ENCODE measurements at places on chromosomes 2 and 18. TPM values are rescaled to one million over a fixed set of nuclear protein-coding genes. Genes with fewer than 3 reads are reported as not detected.

PLA2R1 gene
- total RNA-seq, result not detected

DNA sequence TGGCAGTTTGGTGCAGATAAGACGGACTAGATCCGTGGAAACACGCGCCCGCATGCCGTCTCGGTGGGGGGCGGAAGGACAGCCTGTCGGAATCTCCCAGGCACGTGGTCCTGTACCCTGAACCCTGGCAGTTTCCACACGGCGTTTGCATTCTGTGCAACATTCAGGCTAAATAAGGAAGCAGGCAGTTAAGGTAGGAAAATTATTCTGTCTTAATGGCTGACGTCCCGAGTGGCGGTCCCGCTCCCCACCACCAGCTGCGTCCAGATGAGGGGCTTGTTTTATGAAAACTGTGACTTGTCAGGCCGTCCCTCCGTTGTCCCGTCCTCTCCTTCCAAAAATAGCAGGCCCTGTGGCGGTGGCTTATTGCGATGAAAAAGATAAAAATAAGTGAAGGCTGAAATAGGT is 120.2 kb downstream of the NFATC1 start:
- H3K27me3 ChIP-seq, result no peaks in the 10 kb centered on the region
- peaks cover 10% of the 10 kb centered on the region for H3K36me3 ChIP-seq
- H3K4me1 ChIP-seq, result peaks cover 52% of the 10 kb centered on the region
- DNase-seq, result no peak
- H3K4me3 ChIP-seq, result peak overlapping the region; percentile 97
- H3K27ac ChIP-seq, result peak overlapping the region; percentile 100

PPP3R1 gene
- 81.1 TPM for total RNA-seq

DCC gene
- total RNA-seq, result not detected

DNA sequence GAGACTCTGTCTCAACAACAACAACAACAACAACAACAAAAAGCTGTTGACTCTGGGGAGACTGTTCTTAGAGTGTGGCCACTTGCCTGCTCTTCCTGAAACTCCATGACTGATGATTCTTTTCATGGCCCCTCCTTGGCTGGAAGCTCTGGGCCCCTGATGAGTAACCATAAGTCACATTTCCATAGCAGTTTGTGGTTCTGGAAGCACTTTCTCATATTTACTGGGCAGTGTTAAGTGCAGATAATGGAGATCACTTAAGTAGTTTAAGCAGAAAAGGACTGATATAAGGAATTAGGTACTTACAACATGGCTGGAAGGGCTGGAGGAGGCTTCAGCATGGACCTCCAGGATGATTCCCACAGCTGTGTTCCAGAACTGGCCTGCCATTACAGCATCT is 147.3 kb upstream of the DLX2 start:
- DNase-seq, result no peak
- peaks cover 2% of the 10 kb centered on the region for H3K36me3 ChIP-seq
- no peak overlapping the region for H3K4me3 ChIP-seq
- H3K27me3 ChIP-seq, result peaks cover 11% of the 10 kb centered on the region
- peaks cover 63% of the 10 kb centered on the region for H3K4me1 ChIP-seq
- no peak overlapping the region for H3K27ac ChIP-seq

NTSR2 gene
- not detected for total RNA-seq

DNA sequence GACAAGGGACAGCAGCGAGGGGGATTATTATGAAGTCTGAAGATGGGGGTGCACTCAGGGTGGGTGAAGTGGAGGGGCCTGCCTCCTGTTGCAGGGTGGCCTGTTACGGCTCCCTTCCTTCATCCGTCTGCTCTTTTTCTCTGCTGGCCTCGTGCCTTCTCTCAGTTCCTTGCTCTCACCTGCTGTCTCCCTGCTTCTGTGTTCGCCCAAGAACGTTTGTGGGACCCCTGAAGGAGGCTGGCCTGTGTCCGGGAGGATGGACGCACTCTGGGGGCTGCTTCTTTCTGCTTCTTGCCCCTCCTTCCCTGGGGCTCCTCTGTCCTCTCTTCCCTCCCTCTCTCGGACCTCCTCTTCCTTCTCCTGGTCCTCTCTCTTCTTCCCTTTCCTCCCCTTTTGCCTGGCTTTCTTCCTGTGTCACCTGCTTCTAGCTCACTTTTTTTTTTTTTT is 13.8 kb downstream of the MROH2A start:
- no peaks in the 10 kb centered on the region for H3K36me3 ChIP-seq
- H3K27ac ChIP-seq, result no peak overlapping the region
- no peak overlapping the region for H3K4me3 ChIP-seq
- H3K4me1 ChIP-seq, result no peaks in the 10 kb centered on the region
- no peak for DNase-seq

DNA sequence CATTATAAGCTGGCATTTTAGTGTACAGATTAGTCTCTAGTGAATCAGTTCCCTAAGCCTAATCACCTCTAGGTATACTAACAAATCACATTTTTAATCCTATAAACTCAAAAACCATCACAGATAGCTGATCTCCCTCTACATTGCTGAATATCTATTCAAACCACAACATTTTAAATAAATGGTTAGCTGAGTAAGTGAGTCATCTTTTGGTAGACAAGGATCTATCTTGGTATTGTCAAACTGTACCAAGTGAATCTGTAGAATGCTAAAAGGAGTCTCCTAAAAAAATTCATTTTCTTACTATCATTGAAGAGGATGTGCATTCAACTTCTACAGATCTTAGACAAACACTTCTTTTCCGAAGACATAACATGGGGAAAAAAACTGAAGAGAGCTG is 40.7 kb downstream of the INO80D start:
- H3K36me3 ChIP-seq, result peaks cover 38% of the 10 kb centered on the region
- no peaks in the 10 kb centered on the region for H3K27me3 ChIP-seq

DNA sequence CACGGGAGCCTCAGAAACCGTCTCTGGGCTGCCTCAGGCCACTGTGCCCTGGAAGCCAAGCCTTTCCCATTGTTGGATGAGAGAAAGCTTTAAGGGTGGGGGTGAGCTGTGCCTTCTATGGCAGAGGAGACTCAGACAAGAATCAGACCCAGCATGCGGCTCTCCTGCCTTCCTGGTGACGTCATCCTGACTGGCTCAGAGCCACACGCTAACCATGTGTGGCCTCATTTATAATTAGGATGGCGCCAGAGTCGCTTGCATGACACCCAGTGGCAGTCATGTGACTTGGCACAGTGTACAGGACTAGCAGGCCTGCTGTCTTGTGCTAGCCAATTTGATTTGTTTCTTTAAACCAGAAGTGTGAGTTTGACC is 99.1 kb downstream of the SH3BP4 start:
- no peak overlapping the region for H3K27ac ChIP-seq
- H3K4me3 ChIP-seq, result no peak overlapping the region
- no peak for DNase-seq
- peaks cover 4% of the 10 kb centered on the region for H3K4me1 ChIP-seq
- H3K27me3 ChIP-seq, result peaks cover 4% of the 10 kb centered on the region

DNA sequence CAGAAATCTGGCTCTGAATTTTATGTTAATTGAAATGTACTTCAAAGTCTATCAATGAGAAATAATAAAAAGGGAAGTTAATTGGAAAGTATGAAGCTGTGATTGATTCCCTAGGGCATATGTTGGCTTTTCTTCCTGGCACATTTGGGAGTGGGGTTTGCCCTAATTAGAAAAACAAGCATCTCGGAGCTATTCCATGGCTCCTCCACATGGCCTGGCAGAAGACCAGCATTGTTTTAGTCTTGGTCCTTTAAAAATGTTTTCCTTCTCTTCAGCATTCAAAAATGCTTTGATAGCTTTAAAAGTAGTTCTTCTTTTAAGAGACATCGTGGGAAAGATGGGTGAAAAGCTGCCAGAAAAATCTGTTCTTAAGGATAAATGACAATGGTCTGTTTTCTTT is 445.5 kb upstream of the PKDCC start:
- no peaks in the 10 kb centered on the region for H3K4me1 ChIP-seq
- no peak overlapping the region for H3K4me3 ChIP-seq
- no peak for DNase-seq
- H3K27ac ChIP-seq, result no peak overlapping the region
- no peaks in the 10 kb centered on the region for H3K27me3 ChIP-seq

THSD7B gene
- 0.19 TPM for total RNA-seq

POMC gene
- total RNA-seq, result 12.5 TPM

FEV gene
- total RNA-seq, result not detected

DNA sequence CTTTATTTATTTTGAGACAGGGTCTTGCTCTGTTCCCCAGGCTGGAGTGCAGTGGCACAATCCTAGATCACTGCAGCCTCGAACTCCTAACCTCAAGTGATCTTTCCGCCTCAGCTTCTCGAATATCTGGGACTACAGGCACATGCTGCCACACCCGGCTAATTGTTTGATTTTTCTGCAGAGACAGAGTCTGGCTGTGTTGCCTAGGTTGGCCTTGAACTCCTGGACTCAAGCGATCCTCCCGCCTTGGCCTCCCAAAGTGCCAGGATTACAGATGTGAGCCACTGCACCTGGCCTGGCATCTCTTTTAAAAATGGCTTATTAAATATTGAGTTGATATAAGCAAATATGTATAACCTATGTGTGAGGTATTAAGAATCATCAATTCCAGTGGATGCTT is 209.5 kb downstream of the FAM210A start:
- peaks cover 3% of the 10 kb centered on the region for H3K36me3 ChIP-seq
- no peak for DNase-seq
- H3K27ac ChIP-seq, result no peak overlapping the region
- H3K4me1 ChIP-seq, result peaks cover 20% of the 10 kb centered on the region
- H3K4me3 ChIP-seq, result no peak overlapping the region

IAH1 gene
- 75.9 TPM for total RNA-seq

- peaks cover 6% of the 10 kb centered on the region for H3K27me3 ChIP-seq
- no peaks in the 10 kb centered on the region for H3K4me1 ChIP-seq
Observed at GRCh38 chr2:85975581-85975980, 86.8 kb upstream of the ST3GAL5 start.
